ENCODE measurements at places on chromosomes 5 and 9.

- DNase-seq = peak; percentile 14
Observed at GRCh38 chr5:74685979-74686631, 1.1 kb downstream of the HEXB start.

DNA sequence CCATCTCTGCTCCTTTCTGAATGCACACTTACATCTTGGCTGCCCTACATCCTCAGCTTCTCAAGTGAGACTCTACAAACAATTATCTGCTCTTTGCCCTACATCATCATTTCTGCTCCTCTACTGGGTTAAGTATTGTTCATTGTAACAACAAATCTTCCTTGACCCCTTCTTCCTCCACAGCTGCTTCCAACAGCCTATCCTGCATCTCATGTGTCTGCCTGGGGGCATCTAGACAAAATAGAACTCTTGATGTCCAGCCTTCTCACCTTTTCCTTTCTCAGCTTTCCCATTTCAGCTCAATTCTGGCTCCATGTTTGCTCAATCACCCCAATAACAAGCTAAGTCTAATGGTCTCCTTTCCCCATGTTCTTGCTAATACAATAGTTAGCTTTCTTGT lies 509.8 kb downstream of the DIRAS2 start:
- no peak for DNase-seq

- DNase-seq = no peak
Observed at GRCh38 chr9:132395560-132395959, 11.1 kb downstream of the TTF1 start.

DNA sequence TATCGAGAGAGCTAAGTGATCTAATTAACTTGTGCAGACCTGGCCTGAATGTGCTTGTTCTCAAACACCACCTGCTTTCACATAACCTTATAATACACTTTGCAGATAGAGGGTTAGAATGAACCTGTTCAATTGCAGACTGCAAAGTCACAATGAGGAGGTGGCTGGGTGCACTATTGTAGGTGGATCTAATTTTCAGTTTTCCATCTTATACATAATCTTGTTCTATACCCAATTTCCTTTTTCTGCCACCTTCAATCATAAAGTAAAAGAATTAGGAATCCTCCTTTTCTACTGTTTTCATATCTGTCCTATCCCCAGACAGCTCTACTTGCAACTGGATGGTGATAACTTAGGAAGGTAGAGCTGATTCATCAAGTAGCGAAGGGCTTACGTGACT lies 68.8 kb upstream of the APC start:
- no peak for DNase-seq

DNA sequence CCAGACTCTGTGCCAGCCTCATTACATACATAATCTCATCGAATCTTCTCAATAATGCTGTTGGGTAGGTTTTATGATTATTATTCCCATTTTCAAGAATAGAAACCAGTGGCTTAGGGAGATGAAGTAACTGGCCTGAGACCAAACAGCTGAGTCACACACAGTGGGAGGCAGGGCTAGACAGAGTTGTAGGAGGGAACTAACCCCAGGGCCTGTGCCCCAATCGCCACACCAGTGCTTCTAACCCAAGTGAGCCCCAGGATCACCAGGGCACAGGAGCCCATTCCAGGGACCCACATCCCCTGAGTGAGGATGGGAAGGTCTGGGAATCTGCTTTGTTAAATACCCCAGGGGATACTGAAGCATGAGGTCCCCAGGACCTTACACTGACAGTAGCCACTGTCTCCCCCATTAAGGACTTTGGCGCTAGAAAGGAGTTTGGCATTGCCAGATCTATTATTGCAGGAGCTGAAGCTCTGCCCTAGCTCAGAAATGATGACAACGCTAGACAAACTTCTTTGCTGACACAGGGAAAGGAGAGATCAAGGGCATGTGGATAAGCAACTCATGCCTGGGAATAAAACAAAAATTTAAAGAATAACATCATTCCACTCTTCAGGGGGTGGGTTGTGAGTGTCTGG lies 63.8 kb upstream of the PPARGC1B start:
- DNase-seq = no peak

GRCh38 chr9:108743901-108744371 lies 111.8 kb downstream of the ACTL7B start:
- DNase-seq = no peak

DNA sequence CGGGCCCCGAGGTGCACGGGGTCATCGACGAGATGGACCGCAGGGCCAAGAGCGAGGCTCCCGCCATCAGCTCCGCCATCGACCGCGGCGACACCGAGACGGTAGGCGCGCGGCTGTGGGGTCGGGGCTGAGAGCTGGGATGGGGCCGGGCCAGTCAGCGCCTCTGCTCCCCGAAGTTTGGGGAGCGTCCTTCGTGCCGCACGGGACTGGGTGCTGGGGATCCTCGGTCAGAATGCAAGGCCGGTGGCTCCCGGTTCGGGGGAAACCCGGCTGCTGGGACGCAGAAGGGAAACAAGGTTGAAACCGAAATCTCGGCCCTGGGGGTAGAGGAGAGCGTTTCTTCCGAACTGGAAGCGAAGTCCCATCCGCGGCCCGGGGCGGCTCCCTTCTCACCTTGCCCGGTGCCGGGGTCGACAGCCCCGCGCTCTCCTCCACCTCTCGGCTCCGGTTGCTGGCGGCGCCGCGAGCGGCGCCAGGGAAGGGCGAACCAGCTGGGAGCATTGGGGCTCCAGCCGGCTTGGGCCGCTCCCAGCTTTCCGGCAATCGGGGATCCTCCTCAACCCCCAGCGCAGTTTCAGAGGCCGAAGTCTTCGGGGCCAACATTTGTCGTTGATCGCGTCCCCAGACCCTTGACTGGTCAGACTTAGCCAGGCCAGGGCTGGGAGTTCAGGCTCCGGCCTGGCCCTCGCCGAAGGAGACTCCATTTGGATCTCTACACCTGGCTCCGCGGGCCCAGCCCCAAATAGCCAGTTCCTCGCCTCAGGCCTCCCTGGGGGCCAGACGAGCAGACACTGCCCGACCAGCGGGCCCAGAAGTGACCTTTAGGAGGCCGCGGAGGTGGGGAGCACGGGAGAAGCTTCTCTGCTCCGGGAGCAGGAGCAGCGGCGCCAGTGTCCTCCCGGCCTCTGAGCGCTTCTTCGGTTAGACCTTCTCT lies 1.1 kb downstream of the LHX2 start:
- DNase-seq = no peak

DNA sequence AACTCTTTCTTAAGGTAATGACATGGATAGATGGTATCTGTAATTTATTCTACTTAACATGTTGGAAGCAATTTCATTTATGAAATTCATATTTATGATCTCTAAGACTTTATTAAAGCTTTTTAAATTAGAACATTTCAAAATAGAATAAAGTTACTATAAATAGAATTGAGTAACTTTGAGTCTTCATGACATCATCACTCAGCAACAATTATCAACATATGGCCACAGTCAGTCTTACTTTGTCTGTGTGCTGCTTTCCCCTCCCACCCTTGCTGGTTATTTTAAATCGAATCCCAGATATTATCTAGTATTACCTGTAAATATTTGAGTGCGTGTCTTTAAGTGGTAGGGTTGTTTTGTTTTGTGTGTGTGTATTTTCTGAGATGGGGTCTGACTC lies 65.2 kb downstream of the IPO11 start:
- DNase-seq = no peak

DNA sequence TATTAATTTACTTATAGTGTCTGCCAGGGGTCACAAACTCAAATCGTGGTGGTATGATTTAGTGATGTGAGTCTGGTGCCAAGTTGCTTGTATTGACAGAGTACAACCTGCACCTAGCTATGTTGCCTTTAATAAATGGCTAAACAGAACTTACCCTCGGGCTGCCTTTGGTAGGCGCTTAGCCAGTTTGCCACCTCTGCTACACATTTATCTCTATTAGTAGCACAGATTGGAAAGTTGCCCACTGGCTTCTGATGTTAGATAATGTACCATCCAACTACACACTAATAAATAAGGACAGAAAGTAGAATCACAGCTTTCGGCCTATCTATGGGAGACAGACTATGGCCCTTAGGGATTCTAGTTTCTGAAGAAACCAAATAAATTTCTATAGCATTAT lies 368.4 kb downstream of the MAN2A1 start:
- DNase-seq = no peak

DNA sequence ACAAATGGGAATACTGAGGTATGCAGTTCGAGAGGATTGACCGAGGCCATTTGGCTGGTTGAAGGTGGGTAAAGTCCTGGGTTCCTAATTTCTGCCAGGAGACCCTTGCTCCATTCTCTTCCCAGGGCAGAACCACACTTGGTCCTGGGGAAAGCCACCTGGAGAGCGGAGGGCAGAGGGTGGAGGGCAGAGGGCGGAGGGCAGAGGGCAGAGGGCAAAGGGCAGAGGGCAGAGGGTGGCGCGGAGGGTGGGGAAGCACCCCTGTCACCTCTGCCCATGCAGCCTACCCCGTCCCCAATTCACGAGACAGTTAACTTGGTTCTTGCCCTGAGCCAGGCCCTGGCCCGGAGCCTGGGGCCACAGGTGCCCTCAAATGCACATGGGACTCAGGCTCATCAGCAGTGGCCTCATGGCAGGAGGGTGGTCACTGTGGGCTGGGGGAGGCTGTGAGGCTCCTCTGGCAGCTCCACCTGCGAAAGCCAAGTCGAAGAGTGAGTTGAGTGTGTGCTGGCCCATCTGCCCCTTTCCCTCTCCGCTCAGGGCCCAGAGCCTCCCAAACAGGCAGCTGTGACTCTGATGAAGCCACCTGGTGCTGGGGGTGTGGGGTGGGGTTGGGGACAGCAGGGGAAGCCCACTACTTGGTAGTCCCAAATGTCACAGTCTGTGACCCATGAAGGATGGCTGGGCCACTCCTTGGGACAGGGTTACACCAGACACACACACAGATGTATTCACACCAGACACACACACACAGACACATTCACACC lies 28.0 kb upstream of the FCN1 start:
- no peak for DNase-seq

DNA sequence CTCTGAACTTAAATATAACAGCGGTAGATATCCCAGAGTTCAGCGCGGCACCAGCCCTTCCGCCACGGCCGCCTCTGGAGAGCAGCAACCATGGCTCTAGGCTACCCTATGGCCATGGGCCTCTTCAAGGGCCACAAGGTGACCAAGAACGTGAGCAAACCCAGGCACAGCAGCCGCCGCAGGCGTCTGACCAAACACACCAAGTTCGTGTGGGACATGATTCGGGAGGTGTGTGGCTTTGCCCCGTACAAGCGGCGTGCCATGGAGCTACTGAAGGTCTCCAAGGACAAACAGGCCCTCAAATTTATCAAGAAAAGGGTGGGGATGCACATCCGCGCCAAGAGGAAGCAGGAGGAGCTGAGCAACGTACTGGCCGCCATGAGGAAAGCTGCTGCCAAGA lies 229.0 kb downstream of the ACTL7B start:
- no peak for DNase-seq

GRCh38 chr9:131946180-131946579 lies 133.5 kb downstream of the MED27 start:
- no peak for DNase-seq

GRCh38 chr9:108395421-108395820 lies 460.4 kb downstream of the ACTL7B start:
- DNase-seq = no peak

- no peak for DNase-seq
Observed at GRCh38 chr9:136021872-136022681, 60.9 kb upstream of the UBAC1 start.

DNA sequence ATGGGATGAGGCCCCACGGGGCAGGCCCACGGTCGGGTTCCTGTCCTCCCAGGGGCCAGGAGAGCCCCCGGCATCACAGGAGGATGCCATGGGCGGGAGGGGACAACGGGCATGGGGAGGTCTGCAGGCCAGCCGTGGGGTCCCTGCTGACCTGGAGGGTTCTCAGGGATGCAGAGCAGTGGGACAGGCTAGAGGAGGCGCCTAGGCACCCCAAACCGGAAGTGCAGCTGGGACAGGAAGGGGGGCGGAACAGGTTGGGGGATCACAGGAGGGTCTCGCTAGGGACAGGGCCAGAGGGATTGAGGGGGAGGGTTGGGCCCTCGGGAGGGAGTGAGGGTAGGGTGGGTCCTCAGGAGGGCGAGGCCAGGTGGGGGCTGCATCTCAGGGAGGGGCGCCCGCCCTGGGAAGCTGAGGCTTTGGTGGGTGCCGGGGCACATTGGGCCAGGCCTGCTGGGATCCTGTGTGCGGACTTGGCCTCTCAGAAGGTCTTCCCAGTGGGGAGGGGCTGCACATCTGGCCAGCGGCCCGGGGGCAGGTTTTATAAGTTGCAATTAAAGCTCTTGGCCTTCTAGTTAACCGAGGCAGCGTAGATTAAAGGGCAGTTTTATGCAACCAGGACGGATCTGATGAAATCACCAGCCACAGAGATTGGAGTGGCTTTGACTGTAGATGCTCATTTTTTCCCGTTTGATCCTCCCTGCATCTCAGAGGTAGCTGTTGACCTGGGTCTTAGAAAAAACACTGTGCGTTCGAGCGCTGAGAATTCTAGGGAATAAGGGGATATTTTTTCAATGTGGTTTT lies 20.1 kb downstream of the NKD2 start:
- no peak for DNase-seq

DNA sequence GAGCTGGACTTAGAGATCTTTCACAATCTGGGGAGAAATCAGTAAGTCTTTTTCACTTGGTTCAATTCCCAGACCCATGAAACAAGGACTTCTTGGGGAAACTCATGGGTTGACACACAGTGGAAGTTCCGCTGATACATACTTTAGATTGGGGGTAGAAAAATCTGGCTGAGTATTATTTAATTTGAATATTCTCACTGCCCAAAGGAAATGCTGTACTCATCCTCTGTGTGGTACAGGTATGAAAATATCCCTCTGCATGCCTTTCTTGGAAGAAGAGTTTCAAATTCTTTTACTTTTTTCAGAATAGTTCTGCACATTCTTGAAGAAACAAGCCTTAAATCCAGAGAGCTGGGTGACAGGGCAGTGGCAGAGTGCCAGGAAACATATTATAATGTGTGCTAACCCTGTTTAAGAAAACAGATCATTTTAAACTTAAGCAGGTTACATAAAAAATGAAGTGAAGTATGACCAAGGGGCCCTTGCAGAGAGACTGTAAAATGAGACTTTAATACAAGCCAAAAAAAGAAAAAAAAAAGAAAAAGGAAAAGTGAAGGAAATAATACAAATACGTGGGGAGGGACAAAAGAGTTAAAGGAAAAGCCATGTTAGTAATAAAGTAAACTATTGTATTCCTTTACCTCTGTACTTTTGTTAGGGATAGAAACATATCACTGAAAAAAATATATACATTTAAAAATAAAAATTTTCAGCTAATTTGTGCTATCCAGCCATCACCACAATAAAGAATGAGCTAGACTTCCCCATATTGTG lies 173.4 kb upstream of the NR3C1 start:
- DNase-seq = no peak

GRCh38 chr5:81842795-81843398 lies 92.0 kb upstream of the SSBP2 start:
- DNase-seq = no peak

- DNase-seq = no peak
Observed at GRCh38 chr5:175215906-175216305, 228.1 kb downstream of the DRD1 start.

GRCh38 chr5:173333925-173334661 lies 5.9 kb upstream of the STC2 start:
- no peak for DNase-seq

- DNase-seq = peak; percentile 50
Observed at GRCh38 chr9:89690334-89690912, 85.6 kb downstream of the GADD45G start.
